ENCODE measurements at places on chromosomes 13 and 19.

DNA sequence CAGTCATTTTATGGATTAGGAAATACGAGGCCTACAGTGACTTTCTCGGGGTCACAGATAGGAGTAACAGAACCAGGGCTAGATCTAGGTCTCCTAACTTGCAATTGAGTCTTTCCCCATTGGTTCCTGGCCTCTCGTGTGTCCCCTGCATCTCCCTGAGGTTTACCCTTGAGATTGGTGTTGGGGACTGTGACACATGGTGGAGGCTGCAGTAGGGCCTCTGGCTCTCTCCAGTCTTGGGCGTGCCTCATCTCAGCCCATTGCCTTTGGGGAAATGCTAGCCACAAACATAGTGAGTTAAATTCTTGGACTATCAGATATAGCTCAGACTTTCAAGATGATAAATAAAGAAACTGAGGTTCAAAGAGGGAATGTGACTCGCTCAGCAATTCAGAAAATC lies 212.1 kb downstream of the KCNRG start:
- peak; percentile 21 for DNase-seq

DNA sequence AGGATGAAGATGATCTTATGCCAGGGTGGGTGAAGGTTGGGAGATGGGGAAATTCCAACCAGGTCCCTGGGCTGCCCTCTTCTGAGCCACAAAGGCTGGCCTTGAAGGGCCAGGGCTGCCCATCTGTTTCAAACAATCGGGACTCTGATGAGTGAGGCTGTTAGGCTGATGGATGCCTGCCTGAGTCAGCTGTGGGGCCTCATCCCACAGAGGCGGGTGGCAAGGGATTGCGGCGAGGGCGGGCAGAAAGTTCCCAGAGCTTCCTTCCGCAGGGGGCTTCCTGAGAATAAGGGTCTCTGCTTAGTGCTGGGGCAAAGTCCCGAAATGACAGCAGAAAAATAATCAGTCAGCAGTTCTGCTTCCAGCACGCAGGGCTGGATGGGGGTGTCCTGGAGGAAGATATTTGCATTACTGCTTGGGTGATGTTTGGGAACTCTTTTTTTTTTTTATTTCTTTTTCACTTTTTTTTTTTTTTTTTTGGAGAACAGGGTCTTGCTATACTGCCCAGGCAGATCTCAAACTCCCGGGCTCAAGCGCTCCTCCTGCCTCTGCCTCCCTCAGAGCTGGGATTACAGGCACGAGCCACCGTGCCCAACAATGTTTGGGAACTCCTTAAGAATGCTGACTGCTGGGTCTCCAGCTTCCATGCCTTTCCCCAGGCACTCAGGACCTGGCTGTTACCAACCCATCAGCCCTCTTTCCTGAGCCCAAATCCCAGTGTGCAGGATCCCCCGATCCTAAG lies 14.1 kb downstream of the SH3GL1 start:
- DNase-seq: no peak

GRCh38 chr19:14471436-14472187 lies 3.5 kb downstream of the PTGER1 start:
- DNase-seq: no peak

DNA sequence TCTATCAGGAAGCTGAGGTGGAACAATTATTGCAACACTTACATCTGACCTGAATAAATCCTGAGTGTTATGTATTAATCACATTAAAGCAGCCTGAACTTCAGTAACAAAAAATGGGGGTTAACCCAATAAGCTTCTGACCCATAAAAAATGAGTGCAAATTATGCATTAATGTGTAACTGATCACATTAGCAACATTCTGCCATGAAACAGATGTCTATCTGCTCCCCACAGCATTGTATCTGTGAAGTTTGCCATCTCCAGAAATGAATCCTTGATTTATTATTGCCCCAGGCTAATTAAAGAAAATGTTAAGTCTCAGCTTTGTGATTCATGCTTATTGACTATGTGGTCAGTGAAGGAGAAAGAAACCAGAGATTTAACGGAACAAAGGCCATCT lies 304.9 kb downstream of the PCDH20 start:
- no peak for DNase-seq

DNA sequence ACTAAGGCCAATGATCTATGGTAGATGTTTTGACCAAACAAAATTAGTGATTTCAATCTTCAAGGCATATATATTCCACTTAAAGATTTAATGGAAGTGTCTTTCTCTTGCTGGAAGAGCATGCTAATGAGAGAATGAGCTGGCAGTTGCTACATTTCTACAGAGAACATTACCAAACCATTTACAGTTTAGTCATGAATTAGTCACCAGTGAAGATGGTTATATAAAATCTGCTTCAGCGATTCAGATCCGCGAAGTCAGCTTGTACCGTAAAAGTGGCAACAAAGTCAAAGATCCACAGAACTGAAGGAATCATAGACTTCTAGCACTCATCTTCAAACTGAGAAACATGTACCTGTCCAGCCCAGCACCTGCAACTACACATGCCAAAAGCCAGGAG lies 156.3 kb downstream of the SLITRK5 start:
- DNase-seq: no peak

GRCh38 chr13:92573467-92574057 lies 653.0 kb upstream of the GPC6 start:
- no peak for DNase-seq

GRCh38 chr19:28636706-28637105 lies 576.2 kb downstream of the UQCRFS1 start:
- no peak for DNase-seq

GRCh38 chr13:99614465-99614885 lies 113.2 kb downstream of the TM9SF2 start:
- DNase-seq: peak; percentile 8

- no peak for DNase-seq
Observed at GRCh38 chr19:30374539-30374864, 2.3 kb downstream of the ZNF536 start.

- no peak for DNase-seq
Observed at GRCh38 chr13:67231289-67232000, 1.3 kb upstream of the PCDH9 start.

GRCh38 chr13:54928071-54928470 lies 1899.5 kb downstream of the OLFM4 start:
- DNase-seq: no peak

DNA sequence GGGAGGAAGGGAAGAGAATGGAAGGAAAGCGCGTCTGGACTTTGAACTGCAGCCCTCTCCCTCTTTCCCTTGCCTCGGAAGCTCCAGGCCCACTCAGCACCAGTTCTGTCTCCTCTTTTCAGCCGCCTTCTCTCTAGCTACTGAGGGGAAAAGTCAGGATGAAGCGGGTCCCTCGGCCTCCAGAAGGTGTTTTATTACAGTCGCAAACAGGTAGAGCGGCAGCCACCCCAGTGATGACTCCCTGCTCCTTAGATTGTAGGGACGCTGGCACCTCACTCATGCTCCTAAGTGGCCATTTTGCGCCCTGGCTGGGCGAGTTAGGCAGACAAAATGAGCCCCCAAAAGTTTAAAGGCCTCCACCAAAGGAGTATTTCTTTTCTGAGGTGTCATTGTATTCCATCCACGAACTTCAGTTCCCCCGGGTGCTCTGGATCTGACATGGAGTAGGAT lies 954 bp upstream of the STK24 start:
- DNase-seq: no peak

GRCh38 chr13:52782471-52783448 lies 43.1 kb upstream of the CNMD start:
- no peak for DNase-seq

DNA sequence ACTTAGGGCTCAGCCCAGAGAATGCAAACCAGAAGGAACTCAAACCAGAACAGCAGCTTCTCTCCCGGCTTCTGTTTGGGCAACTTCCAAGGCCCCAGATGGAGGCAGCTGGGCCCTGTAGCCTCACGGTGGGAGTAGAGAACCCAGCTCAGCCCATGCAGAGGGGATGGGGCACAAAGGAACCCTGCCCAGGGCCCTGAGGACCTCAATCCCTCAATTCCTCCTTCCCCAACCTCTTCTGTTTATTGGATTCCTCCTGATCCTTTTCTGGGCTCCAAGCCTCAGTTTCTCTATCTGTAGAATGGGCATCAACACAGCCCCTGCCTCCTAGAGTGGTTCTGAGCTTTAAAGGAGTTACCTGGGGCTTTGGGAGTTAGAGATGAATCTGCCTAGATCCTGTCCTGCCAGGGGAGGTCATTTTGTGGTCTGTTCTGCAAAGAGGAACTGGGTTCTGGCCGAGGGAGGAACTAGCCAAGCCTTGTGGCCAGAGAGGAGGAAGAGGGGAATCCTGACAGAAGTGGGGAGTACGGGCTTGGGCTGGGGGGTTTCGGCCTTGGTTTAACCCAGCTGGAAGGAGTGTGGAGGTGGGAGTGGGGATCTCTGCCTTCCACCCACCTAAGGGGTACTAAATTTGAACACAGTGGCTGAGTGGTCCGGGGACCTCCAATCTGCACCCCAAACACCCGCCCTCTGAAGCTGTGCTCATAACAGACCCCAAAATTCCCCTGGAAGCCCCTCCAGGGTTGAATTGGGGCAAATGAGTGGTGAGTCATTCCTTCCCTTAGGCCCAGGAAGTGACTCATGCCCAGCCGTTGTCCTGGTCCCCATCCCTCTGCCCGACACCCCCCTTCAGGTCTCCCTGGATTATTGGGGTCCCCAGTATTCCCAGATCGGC lies 2.7 kb downstream of the ADGRE5 start:
- peak; percentile 66 for DNase-seq

- DNase-seq: no peak
Observed at GRCh38 chr19:4578552-4579248, 19.2 kb upstream of the SEMA6B start.

GRCh38 chr13:25901460-25902376 lies 150.1 kb downstream of the SHISA2 start:
- peak; percentile 26 for DNase-seq

DNA sequence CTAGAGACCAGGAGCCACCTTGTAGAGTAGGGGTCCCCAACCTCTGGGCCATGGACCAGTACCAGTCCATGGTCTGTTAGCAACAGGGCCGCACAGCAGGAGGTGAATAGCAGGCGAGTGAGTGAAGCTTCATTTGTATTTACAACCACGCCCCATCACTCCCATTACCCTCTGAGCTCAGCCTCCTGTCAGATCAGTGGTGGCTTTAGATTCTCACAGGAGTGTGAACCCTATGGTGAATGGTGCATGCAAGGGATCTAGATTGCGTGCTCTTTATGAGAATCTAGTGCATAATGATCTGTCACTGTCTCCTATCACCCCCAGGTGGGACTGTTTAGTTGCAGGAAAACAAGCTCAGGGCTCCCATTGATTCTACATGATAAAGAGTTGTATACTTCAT lies 303.6 kb downstream of the KCNRG start:
- DNase-seq: no peak

Data from activated naive CD4-positive, alpha-beta T cell treated with Interleukin-2 at 50 U/mL for 16 hours (primary cell).